ENCODE measurements at places on chromosomes 11 and 22. TPM values are rescaled to one million over a fixed set of nuclear protein-coding genes. Genes with fewer than 3 reads are reported as not detected.

The RAG1 gene
- polyA plus RNA-seq, result 2.8 TPM

The ABTB2 gene
- polyA plus RNA-seq, result 6.8 TPM

The OR8A1 gene
- polyA plus RNA-seq, result not detected

The UVRAG gene
- polyA plus RNA-seq, result 15.4 TPM

The ANO3 gene
- 3.7 TPM for polyA plus RNA-seq

The TMEM41B gene
- polyA plus RNA-seq, result 45.7 TPM

The MMP1 gene
- 0.48 TPM for polyA plus RNA-seq

The GLYATL1 gene
- polyA plus RNA-seq, result 171 TPM

The MYOD1 gene
- not detected for polyA plus RNA-seq

The SLC1A2 gene
- 0.47 TPM for polyA plus RNA-seq

The CDC42BPG gene
- polyA plus RNA-seq, result 5.8 TPM

The AGBL2 gene
- 14.9 TPM for polyA plus RNA-seq

The CCDC15 gene
- polyA plus RNA-seq, result 4.0 TPM

The TRIM6 gene
- 24.0 TPM for polyA plus RNA-seq

The SPA17 gene
- polyA plus RNA-seq, result 28.4 TPM

Measured in renal cortex interstitium (tissue), 15 donors.